ENCODE measurements at places on chromosomes 12 and 14. TPM values are rescaled to one million over a fixed set of nuclear protein-coding genes. Genes with fewer than 3 reads are reported as not detected.
A peak's percentile ranks its signal among the peaks of the same experiment; 100 is the strongest.

Gene SMCO2
- not detected for total RNA-seq

Gene PAPLN
- 0.75 TPM for total RNA-seq

Gene RITA1
- total RNA-seq: 25.3 TPM

Gene KLHL28
- 10.0 TPM for total RNA-seq

Gene GLIPR1L1
- total RNA-seq: not detected

Gene DTX1
- total RNA-seq: 5.5 TPM

- no peak for DNase-seq
- no peak overlapping the region for H3K27ac ChIP-seq
- H3K4me3 ChIP-seq: no peak overlapping the region
Measured at GRCh38 chr12:8606890-8607289, 5.8 kb downstream of the AICDA start.

DNA sequence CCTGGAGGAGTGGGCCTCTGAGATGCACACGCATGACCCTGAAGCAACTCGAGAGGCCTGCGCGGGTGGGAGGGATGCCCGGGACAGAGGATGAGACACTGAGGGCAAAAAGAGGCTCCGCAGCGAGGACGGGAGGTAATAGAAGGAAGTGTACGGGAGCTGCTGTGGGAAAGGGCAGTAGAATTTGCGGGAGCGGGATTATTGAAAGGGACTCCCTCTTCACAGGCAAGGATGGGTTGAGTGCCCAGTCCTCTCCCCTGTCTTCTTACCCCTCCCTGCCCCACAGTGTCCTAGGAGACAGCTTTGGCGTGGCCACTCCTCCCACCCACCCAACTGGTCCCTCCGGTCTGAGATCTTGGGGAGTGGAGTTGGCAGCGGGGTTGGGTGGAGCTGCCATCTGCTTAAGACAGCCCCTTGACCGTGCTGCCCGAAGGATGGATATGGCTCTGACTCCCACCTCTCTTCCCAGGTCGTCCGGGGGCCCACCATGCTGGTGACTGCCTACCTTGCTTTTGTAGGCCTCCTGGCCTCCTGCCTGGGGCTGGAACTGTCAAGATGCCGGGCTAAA lies 15.7 kb upstream of the ESPL1 start:
- no peaks in the 10 kb centered on the region for H3K36me3 ChIP-seq
- peaks cover 6% of the 10 kb centered on the region for H3K4me1 ChIP-seq
- no peaks in the 10 kb centered on the region for H3K27me3 ChIP-seq
- peak overlapping the region; percentile 68 for H3K27ac ChIP-seq
- H3K4me3 ChIP-seq: peak overlapping the region; percentile 82
- no peak for DNase-seq

- no peak overlapping the region for H3K27ac ChIP-seq
- no peak overlapping the region for H3K4me3 ChIP-seq
- DNase-seq: peak; percentile 66
- H3K4me1 ChIP-seq: peaks cover 13% of the 10 kb centered on the region
- H3K27me3 ChIP-seq: no peaks in the 10 kb centered on the region
- no peaks in the 10 kb centered on the region for H3K36me3 ChIP-seq
Measured at GRCh38 chr14:85106506-85106905, 423.4 kb upstream of the FLRT2 start.

DNA sequence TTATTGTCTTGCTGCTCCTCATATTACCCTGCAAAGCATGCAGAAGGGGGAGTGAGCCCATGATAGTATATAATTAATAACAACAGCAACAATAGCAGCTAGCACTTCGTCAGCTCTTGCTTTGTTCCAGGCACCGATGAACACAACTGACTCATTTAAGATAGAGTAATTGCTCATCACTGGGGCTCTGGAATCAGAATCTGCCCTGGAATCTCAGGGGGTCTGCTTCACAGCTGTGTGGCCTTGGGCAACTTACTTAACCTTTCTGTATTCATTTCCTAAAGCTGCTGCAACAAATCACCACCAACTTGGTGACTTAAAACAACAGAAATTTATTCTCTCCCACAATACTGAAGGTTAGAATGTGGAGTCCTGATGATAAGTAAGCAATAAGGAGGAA lies 55.0 kb upstream of the PSMC1 start:
- no peaks in the 10 kb centered on the region for H3K4me1 ChIP-seq
- H3K27ac ChIP-seq: no peak overlapping the region
- DNase-seq: no peak
- no peaks in the 10 kb centered on the region for H3K27me3 ChIP-seq
- no peaks in the 10 kb centered on the region for H3K36me3 ChIP-seq

- H3K4me3 ChIP-seq: no peak overlapping the region
- H3K4me1 ChIP-seq: no peaks in the 10 kb centered on the region
- H3K27ac ChIP-seq: no peak overlapping the region
- H3K36me3 ChIP-seq: no peaks in the 10 kb centered on the region
- DNase-seq: no peak
Measured at GRCh38 chr14:101186544-101186943, 283.0 kb upstream of the RTL1 start.

DNA sequence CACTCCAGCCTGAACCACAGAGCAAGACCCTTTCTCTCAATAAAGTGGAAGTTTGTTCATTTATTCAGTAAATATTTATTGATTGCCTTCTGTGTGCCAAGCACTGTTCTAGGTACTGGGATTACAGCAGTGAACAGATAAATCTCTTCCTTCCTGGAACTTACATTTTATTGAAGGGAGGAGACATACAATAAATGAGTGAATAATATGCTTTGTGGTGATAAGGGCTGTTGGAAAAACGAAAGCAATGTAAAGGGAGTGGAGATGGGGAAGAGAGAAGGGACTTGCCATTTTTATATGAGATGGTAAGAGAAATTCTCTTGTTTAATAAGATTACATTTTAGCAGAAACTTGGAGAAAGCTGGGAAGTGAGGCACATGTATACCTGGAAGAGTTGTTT lies 1.6 kb downstream of the GSKIP start:
- H3K36me3 ChIP-seq: no peaks in the 10 kb centered on the region
- H3K27ac ChIP-seq: no peak overlapping the region
- no peak for DNase-seq
- H3K27me3 ChIP-seq: no peaks in the 10 kb centered on the region
- peaks cover 17% of the 10 kb centered on the region for H3K4me1 ChIP-seq
- H3K4me3 ChIP-seq: no peak overlapping the region

GRCh38 chr12:59084511-59085375 lies 164.4 kb upstream of the LRIG3 start:
- DNase-seq: peak; percentile 31
- no peak overlapping the region for H3K4me3 ChIP-seq
- peaks cover 18% of the 10 kb centered on the region for H3K4me1 ChIP-seq
- no peak overlapping the region for H3K27ac ChIP-seq
- H3K36me3 ChIP-seq: no peaks in the 10 kb centered on the region
- H3K27me3 ChIP-seq: no peaks in the 10 kb centered on the region

- H3K27ac ChIP-seq: no peak overlapping the region
- no peaks in the 10 kb centered on the region for H3K4me1 ChIP-seq
- no peaks in the 10 kb centered on the region for H3K36me3 ChIP-seq
- H3K4me3 ChIP-seq: no peak overlapping the region
- no peaks in the 10 kb centered on the region for H3K27me3 ChIP-seq
Measured at GRCh38 chr14:64363265-64363846, 24.8 kb upstream of the MTHFD1 start.

All from A673 (cell line).